Brain (organoid and tissue), 16 donors: ENCODE measurements at places on chromosomes 6 and 20. TPM values are rescaled to one million over a fixed set of nuclear protein-coding genes. Genes with fewer than 3 reads are reported as not detected.

The FLRT3 gene
- 0.87 TPM for polyA plus RNA-seq

GRCh38 chr6:117951783-117952182 lies 44.7 kb downstream of the SLC35F1 start:
- DNase-seq = peak; percentile 75

The MATN4 gene
- polyA plus RNA-seq = 0.20 TPM

- DNase-seq = no peak
Observed at GRCh38 chr6:170056278-170056711, 234.6 kb downstream of the DLL1 start.

The GNAS-AS1 gene
- polyA plus RNA-seq = not detected

GRCh38 chr20:4602297-4602631 lies 119.4 kb upstream of the PRND start:
- no peak for DNase-seq

DNA sequence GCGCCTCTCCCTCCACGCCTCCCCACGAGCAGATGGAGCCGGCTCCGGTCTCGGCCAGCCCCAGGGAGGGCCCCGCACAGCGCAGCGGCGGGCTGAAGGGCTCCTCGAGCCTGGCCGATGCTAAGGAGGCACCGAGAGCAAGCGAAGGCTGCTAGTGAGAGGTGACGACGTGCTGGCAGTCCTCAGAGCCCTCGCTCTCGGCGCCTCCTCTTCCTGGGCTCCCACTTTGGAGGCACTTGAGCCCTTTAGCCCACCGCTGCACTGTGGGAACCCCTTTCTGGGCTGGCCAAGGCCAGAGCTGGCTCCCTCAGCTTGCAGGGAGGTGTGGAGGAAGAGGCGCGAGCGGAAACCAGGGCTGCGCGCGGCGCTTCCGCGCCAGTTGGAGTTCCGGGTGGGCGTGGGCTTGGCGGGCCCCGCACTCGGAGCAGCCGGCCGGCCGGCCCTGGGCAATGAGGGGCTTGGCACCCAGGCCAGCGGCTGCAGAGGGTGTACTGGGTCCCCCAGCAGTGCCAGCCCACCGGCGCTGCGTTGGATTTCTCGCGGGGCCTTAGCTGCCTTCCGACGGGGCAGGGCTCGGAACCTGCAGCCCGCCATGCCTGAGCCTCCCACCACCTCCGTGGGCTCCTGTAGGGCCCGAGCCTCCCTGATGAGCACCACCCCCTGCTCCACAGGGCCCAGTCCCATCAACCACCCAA lies 2.5 kb upstream of the TMEM14C start:
- DNase-seq = peak; percentile 25

- no peak for DNase-seq
Observed at GRCh38 chr6:39931607-39932006, 2.7 kb downstream of the MOCS1 start.

- DNase-seq = no peak
Observed at GRCh38 chr6:24933266-24933665, 2.5 kb downstream of the RIPOR2 start.

DNA sequence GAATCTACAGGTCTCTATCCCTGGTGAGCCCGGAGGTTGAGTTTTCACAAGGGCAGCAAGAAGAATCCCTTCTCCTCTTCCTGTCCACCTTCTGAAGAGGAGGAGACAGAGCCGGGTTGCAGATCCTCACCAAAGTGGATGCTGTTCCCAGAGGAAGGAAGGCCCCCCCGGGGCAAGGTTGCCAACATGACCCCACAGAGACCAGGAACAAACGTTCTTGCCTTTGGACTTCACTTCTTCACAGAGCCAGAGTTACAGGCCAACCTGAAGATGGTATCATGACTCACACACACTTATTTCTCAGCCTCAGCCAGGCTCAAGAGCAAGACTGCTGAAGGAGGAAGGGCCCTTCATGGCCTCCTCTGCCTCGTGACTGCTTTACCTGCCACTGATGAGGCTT lies 384.3 kb downstream of the CD83 start:
- no peak for DNase-seq

The BPI gene
- 0.61 TPM for polyA plus RNA-seq

DNA sequence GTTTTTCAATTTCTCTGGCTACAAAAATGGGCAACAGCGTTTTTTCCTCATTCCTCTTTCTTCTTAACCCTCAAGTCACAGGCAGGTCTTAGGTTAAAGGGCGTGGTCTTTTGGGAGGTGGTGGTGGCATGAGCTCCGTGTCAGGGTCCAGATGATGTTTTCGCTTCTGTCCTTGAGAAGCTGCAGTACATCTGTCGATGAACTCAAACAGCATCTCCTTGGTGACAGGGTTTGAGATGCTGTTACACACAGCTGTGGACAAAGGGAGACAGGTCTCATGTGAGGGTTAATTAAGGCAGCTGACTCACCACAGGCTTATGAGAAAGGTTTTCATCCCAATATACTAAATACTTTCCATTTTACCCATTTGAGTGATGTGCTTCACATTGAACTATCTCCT lies 350.8 kb downstream of the RNGTT start:
- no peak for DNase-seq

The C20orf144 gene
- polyA plus RNA-seq = 0.14 TPM

DNA sequence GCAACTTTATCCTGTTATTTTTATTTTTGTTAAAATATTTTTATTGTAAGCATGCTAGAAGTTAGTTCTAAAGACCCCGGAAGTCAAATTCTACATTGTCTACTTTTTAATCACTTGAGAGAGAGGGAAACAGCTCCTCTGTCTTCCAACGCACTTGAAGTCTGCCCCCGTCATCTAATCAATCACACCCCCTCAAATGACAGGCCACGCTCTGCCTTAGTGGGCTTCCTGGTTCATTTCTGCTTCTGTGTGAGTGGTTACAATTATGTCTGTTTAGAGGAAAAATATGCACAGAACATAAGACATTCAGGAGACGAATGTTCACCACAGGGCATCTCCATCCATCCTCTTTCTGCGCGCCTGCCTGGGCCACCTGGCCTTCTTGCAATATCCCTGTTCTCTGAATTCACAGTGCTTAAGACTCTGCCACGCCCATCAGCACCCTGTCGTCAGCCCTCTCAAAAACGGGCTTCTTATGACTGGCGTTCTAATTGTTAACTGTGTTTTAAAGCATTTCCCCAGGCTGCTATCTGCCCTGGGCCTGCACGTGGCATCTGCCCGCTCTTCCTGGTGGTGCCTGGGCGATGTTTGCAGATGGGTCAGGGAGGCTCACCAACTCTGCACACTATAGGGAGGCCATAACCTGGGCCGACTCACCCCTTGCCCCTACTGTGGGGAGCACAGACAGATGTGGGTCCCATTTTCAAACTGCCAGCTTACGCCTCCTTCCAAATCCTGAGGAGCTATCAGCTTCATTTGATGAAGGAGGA lies 15.4 kb downstream of the DACT2 start:
- DNase-seq = no peak
